A549 treated with Mapracorat at 1 μM for 4 hours (cell line): ENCODE measurements at places on chromosomes 16 and 17. TPM values are rescaled to one million over a fixed set of nuclear protein-coding genes. Genes with fewer than 3 reads are reported as not detected.

Gene SLC16A13
- total RNA-seq = 7.4 to 9.1 TPM (median 8.8 TPM) in 5 replicates

Gene PRSS21
- 0.14 to 0.34 TPM (median 0.28 TPM) in 3 of 5 replicates, not detected in the others for total RNA-seq

Gene SLC16A6
- total RNA-seq = 0.37 to 0.73 TPM (median 0.65 TPM) in 5 replicates

Gene SOX8
- total RNA-seq = 1.4 to 2.8 TPM (median 2.6 TPM) in 5 replicates

Gene ZPBP2
- total RNA-seq = not detected in 5 replicates

Gene CES3
- total RNA-seq = 2.3 to 3.6 TPM (median 2.4 TPM) in 5 replicates

Gene HASPIN
- total RNA-seq = 11.9 to 13.9 TPM (median 12.3 TPM) in 5 replicates

Gene HOXB7
- total RNA-seq = 30.6 to 34.4 TPM (median 32.6 TPM) in 5 replicates

Gene C16orf86
- total RNA-seq = 0.13 to 0.30 TPM in 2 of 5 replicates, not detected in the others

Gene EIF3C
- total RNA-seq = 193 to 400 TPM (median 345 TPM) in 5 replicates

Gene GGA2
- total RNA-seq = 25.3 to 30.5 TPM (median 29.1 TPM) in 5 replicates

Gene ZNF629
- total RNA-seq = 15.7 to 18.8 TPM (median 18.0 TPM) in 5 replicates

Gene CIAO2B
- total RNA-seq = 148 to 193 TPM (median 178 TPM) in 5 replicates

Gene LAT
- total RNA-seq = 2.5 to 5.8 TPM (median 3.9 TPM) in 5 replicates

Gene FAM20A
- not detected in 5 replicates for total RNA-seq

Gene TMIGD1
- not detected in 5 replicates for total RNA-seq

Gene NR1D1
- total RNA-seq = 8.2 to 11.4 TPM (median 10.6 TPM) in 5 replicates
